Inflammatory macrophage (primary cell): ENCODE measurements at places on chromosomes 11 and 22.
A peak's percentile ranks its signal among the peaks of the same experiment; 100 is the strongest.

- no peak for DNase-seq
These were observed 24.3 kb downstream of the TTC12 start for GRCh38 chr11:113338730-113339129.

DNA sequence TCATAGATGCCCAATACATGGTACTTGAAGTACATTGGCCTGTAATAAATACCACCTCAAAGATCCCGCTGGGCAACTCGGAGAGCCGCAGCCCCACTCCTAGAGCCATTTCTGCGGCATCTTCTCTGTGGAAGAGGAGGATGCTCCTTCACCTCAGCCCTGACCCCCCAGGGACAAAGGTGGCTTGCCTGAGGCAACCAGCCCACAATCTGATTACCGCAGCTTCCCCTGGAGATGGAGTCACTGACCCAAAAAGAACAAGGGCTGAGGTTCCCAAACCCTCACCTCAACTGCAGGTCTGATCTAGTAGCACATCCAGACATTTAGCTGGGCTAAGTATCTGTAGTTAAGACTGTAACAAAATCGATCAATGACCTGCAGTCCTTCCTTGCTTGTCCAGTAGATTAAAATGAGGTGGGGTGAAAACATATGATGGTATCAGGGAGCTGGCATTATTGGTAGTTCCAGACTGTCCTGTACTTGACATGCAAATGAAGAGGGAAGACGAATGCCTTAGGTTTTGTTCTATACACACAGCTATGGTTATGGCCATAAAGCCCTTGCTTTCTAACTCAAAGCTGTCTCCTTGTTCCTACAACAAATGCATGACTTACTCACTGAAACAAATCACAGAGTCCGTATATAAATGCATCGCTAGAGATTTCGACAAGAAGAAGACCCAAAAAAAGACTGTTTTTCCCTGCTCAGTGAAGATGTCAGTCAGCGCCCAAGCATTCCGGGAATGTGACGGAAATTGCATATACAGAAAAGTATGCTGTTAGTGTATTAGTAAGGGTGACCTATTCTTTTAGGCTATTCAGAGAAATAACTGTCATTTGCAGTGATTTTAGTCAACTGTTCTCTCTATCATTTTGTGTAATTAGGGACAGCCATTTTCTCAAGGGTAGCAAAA, 33.7 kb downstream of the C11orf71 start:
- DNase-seq = no peak

GRCh38 chr22:40426594-40427333, 56.4 kb downstream of the SGSM3 start:
- no peak for DNase-seq

DNA sequence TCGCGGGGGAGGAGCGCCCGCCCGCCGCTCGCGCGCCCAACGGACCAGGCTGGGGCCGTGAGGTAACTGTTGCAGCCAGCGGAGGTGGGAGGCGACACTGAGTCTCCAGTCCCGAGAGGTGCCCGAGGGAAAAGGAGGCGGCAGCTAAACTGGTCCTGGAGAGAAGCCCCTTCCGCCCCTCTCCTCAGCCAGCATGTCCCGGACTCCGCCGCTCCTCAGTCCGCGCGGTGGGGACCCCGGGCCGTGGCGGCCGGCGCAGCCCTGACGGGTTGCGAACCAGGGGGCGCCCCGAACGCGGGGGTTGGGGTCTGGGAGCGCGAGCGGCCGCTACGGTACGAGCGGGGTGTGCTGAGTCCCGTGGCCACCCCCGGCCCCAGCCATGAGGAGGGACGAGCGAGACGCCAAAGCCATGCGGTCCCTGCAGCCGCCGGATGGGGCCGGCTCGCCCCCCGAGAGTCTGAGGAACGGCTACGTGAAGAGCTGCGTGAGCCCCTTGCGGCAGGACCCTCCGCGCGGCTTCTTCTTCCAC, at the start of gene PDE3B:
Gene PDE3B, plus strand, starts transcription at position 108 of the 529 bp plus-strand sequence. Its CDS starts 272 bp downstream, at position 380.
- peak; percentile 89 for DNase-seq

GRCh38 chr11:72599325-72600117, 74.7 kb downstream of the PDE2A start:
- no peak for DNase-seq

DNA sequence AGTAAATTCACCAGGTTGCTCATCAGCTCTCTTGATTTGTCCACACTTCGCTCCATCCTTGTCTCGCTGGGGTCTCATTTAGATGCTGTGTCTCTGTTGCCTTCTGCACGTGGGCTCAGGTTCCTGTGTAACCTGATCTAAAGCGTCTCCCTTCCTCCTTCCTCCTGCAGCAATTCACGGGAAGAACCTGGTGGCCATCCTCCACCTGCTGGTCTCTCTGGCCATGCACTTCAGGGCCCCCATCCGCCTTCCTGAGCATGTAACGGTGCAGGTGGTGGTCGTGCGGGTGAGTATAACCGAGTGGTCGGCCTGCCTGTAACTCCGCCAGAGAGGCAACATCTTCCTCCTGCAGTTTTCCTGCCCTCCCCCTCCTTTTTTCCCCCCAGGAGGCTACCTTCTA, 48.0 kb upstream of the PARVG start:
- DNase-seq = no peak

DNA sequence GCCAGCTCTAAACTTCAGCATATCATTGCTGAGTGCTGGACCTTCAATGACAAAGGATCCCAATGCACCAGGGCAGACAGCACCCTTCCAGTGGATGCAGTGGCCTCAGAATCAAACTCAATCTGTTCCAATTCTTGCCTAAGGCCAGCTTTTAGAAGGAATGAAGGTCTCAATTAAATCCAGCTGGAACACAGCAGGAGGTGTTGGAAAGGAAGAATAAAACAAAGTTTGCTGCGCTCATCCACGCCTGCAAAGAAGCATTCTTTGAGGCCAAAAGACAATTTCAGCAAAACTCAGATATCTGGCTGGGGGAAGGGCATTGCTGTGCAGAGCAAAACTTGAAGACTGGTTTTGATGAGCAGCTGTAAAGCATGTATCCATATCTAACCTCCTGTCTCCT, 120.7 kb downstream of the CCDC81 start:
- no peak for DNase-seq

DNA sequence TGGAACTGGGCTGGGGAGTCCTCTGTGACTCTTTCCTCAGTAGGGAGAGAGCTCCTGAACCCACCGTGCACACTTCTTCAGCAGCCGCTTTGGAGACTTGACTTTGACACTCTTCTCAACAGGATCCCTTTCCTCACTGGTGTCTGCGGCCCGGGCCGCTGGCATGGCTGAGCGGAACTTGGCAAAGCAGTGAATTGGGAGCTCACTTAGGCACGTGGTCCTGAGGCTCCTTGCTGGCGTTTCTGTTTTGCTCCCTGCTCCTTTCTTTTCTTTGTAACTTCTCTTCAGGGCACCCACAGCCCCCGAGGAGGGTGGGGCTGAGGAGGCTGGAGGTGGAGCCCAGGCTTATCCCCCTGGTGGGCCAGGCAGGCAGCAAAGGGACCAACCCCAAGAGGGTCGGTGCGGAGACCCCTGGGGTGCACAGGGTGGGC, 8.4 kb upstream of the KCNQ1OT1 start:
- no peak for DNase-seq

DNA sequence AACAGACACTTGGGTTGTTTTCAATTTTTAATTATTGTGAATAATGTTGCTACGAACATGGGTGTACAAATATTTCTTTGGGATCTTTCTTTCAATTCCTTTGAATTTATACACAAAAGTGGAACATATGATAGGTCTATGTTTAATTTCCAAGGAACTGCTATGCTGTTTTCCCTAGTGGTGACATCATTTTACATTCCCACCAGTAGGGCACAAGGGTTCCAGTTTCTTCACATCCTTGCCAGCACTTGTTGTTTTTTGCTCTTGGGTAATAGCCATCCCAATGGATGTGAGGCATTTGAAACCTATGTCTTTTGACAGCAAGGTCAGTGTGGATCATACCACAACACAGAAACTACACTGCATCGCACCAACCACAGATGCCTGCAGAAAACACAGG, 41.8 kb upstream of the SCN3B start:
- no peak for DNase-seq

- no peak for DNase-seq
These were observed 60.2 kb downstream of the CSNK2A3 start for GRCh38 chr11:11292839-11293238.

DNA sequence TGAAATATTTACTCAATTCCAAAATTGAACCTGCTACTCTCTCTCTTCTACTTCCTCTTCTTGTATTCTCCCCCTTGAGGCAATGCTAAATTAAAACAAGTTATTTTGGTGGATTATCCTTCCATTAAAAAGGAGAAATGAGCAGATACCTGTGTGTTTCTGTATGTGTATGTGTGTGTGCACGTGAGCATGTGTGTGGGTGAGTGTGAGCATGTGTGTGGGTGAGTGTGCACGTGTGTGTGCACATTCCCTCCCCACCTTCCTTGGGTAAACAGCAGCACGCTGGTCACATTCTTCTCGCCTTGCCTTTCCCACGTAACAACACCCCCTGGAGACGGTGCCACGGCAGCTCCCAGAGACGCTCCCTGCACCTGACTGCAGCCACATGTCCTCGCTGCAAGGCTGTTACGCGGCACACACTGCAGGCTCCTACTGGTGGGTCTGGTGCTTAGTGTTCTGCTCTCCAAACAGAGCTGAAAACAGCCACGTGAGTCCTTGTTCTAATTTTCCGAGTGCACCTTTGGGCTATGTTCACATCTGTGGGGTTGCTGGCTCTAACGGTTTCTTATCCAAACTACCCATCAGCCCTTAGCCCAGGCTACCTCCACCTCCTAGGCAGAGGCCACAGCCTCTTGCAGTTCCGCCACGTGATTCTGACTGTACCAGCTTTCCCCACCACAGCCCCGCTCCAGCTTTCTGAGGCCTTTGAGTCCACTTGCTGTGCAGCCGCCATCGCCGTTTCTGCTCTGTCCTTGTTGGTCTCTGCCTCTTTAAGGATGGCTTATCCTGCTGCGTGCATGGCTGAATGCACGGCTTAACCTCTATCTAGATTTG, 123.4 kb downstream of the CTTN start:
- DNase-seq = no peak

GRCh38 chr11:17760102-17761029, 25.8 kb downstream of the KCNC1 start:
- DNase-seq = peak; percentile 25

DNA sequence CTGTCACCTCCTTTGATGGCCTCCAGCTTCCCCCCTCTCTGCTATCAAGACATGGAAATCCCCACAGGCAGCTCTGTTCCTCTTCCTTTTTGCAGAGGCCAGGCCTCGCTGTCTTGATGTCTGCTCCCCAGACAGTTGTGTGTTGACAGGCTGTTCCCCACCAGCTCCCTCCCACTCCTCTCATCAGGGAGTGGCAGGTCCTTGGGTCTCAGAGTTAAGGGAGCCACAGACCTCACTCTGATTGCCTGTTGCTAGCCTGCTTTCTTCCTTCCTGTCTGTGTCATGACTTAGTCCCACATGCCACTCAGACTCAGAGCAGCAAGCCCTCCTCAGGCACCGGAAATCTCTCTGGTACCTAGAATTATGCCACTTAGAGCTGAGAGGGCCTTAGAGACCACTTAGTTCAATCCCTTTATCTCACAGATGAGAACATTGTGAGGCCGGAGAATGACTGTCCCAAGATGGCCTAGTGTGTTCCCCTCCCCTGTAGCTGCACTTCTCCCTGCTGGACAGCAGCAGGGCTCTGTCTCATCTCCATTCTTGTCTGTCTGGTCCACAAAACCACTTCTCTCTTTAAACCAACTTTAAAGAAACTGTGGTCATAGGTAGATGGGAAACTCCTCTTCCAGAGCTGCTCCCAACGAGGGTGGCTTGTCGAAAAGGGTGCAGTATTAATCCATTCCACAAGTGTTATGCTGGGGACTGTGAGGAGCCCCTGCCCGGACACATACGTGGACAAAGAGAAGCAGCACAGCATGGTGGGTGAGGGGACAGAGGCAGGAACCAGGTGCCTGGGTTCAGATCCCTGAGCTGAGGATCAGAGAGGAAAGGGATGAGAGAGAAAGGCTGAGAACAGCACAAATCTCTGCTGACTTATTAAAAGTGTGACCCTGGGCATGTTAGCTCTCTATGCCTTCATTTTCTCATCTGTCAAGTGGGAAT, 4.2 kb downstream of the AMPD3 start:
- DNase-seq = peak; percentile 84

- DNase-seq = no peak
These were observed 64.8 kb downstream of the PAK1 start for GRCh38 chr11:77409046-77409445.

GRCh38 chr22:41215409-41215808, 10.3 kb downstream of the L3MBTL2 start:
- no peak for DNase-seq

GRCh38 chr11:58775066-58775708, 43.4 kb upstream of the GLYAT start:
- no peak for DNase-seq

DNA sequence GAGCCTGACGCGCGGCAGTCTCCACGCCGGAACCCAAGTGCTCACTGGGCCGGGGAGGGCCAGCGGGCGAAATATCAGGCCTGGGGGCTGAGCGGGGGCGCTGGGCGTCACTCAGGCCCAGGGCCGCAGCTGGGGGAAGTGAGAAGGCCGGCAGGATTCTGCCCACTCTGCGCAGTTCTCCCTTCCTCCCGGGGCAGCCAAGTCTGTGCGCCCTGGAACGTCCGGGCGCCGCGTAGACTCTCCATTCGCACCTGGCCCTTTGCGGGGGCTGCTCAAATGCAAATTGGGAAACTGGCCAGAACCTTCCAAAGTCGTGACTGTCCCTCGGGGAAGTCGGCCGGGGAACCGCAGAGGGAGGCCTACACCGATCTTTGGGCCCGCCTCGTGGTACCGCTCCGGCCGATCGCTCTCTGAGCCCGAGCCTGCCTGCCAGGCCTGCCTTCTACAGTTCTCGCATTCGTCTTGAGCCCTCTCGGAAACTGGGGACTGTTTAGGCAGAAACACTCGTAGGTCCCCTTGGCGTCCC, 2.2 kb upstream of the SLC6A5 start:
- no peak for DNase-seq

GRCh38 chr22:38513063-38513462, 7.0 kb upstream of the DDX17 start:
- DNase-seq = no peak

DNA sequence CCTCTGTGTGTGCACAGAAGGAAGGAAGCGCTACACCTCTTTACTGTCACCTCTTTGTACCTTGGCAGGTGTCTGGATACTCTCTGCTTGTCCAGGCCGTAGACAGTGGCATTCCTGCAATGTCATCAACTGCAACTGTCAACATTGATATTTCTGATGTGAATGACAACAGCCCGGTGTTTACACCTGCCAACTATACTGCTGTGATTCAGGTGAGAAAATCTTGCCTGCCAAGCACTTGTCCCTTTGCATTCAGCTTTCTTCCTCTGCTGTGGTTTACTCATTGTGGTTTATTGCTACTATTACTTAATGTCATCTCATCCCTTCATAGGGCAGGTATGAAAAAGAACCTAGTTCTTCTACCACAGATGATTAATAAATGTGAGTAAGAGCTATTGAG, 131.9 kb upstream of the MTNR1B start:
- no peak for DNase-seq

GRCh38 chr22:33053323-33053722, 4.9 kb downstream of the SYN3 start:
- DNase-seq = no peak

GRCh38 chr11:79374727-79375126, 66.1 kb downstream of the TENM4 start:
- no peak for DNase-seq

- peak; percentile 39 for DNase-seq
These were observed 27.7 kb upstream of the WNT11 start for GRCh38 chr11:76234021-76234415.
